NCI-H1105 (cell line): ENCODE measurements at places on chromosomes 4 and X.

GRCh38 chrX:32126997-32127396, 1055.2 kb upstream of the FTHL17 start:
- no peak for DNase-seq

DNA sequence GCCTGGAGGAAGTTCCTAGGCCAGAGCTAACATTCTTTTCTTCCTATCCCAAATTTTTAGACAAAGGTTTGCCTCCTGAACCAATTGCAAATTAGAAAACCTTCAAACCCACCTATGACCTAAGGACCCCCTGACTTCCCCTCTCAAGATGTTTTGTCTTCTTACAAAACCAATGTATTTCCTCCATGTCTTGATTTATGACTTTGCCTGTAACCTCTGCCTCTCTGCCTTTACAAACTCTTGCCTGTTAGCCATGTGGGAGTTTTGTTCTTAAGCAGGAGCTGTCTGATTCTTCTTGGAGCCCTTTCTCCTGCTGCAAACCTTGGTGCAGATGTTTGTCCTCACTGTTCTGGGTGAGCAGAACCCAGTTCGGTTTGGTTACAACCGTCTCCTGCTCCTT, 222.3 kb upstream of the BOD1L1 start:
- DNase-seq: no peak

GRCh38 chr4:16075975-16076757, 7.7 kb downstream of the PROM1 start:
- no peak for DNase-seq

DNA sequence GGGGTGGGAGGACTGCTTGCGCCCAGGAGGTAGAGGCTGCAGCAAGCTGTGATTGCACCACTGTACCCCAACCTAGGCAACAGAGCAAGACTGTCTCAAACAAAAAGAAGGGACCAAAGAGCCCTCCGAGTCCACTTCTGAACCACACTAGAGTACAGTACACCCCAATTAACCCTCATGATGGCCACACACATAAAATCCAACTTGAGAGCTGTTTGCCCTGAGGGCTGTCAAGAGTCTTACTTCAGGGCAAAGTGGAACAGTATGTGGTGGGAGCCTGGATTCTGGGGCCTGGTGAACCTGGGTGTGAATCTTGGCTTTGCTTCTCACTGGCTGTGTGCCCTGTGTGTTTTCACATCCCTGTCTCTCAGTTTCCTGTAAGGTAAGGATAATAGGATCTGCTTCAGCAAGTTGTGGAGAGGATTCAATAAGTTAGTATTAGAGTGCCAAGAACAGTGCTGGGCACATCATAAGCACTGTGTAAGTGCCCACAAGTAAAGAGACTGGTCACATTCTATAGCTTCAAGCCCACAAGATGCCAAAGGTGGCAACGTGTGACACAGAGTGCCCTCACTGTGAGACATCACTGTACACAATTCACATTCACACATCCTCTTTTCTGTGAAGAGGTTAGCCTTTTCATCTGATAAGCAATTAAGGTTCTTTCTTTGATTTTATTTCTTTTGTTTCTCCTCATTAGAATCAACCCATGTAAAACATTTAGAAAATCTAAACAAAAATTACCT, 52.1 kb downstream of the LEF1 start:
- no peak for DNase-seq

GRCh38 chr4:165793236-165793635, 79.8 kb upstream of the TLL1 start:
- no peak for DNase-seq

DNA sequence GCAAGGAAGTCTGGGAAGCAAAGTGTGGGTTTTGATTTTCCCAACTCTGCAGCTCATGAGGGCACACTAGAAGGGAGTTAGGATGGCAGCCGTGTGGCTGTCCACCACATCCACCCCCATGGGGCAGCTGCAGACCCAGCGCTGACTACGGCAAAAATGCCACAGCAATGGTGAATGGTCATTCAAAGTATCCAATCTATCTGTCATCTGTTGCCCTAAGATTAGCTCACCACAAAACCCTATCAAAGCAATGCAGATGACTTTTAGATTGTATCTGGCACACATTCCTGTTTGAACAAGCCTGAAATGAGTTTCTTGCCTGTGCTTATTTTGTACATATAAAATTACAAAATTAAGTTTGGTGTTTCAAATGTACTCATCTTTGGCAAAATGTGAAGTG, 29.7 kb upstream of the HPSE start:
- DNase-seq: no peak

DNA sequence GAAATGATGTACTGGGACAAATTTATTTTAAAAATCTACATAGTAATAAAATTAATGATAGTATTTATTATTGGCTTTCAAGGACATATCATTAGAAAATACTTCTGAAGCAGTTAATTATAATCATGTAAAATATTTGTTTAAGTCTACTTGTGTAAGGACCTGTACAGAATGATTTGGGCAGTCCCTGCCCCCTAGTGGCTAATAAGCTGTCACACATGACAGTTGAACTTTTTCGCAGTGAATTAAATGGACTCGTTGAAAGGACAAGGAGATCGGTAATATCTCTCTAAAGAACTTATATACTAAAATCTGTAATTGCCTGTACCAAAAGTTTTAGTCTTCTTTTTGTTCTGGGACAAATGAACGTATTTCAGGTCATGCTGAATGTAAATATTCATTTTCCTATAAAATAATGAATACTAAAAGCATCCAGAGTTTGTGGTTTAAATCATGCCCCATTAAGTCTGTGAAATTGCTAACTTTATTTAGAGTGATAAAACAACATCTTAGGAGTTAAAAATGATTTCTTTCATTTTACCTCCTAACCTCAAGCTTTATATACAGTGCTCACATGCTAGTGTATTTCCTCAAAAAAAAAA, 13.6 kb downstream of the EXOC1 start:
- peak; percentile 0 for DNase-seq

DNA sequence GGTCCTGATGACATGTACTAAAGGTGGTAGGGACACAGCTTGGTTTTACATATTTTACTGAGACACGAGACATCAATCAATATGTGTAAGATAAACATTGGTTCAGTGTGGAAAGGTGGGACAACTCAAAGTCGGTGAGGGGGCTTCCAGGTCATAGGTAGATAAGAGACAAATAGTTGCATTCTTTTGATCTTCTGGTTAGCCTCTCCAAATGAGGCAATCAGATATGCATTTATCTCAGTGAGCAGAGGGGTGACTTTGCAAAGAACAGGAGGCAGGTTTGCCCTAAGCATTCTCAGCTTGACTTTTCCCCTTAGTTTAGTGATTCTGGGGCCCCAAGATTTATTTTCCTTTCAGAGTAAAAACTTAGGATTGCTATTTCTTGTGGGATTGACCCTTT, 706.9 kb downstream of the GLUD2 start:
- no peak for DNase-seq
